ENCODE measurements at places on chromosomes 5 and 9.

- DNase-seq = no peak
Observed at GRCh38 chr5:172670005-172670402, 28.9 kb downstream of the NEURL1B start.

GRCh38 chr5:37663538-37663937 is 176.3 kb downstream of the GDNF start:
- DNase-seq = no peak

DNA sequence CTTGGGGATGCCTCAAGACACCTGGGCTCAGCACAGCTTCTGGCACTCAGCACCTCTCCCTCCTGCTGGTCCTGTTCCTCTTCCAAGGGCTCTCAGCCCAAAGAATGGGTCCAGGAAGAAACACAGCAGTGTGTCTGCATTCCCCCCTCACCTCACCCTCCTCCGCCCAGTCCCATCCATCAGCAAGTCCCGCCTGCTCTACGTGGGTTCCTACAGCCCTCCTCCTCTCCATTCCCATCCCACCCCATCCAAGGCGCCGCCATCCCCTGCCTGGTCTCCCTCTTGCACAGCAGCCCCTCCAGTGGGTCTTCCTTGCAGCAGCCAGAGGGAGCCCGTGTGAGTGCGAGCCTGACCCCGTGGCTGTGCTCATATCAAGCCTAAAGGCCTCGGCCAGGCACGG is 52.3 kb upstream of the RPL26L1 start:
- no peak for DNase-seq

- no peak for DNase-seq
Observed at GRCh38 chr9:107210775-107211174, 72.3 kb upstream of the RAD23B start.

DNA sequence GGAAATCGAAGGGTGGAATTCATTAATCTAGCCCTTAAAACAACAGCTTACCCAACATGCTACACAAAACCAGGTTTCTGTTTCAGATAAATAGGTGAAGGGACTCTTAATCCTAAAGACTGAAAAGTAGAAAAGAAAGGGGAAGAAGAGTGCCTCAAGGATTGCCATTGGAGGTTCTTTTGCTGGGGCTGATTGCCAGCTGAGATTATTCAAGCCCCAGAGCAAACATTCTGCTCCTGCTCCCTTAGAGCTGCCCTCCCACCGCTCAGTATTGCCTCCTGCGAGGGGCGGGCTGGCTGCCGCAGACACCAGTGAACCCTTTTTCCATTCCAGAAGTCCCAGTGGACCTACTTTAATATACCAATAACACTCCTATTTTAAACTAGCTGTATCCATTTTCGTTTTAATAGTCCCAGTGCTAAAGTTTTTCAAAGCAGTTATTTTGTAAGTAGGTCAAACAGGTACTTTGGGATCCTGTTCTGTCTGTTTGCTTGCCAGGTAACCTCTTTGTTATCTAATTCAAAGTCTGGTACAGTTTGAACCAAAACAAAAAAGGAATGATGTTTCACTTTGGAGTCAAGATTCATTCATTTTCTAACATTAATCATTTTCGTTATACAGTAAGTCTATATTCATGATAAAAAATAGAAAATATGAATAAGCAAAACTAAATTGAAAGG is 38.6 kb downstream of the HMGCS1 start:
- no peak for DNase-seq

- no peak for DNase-seq
Observed at GRCh38 chr9:136686534-136686793, 793 bp downstream of the AGPAT2 start.

DNA sequence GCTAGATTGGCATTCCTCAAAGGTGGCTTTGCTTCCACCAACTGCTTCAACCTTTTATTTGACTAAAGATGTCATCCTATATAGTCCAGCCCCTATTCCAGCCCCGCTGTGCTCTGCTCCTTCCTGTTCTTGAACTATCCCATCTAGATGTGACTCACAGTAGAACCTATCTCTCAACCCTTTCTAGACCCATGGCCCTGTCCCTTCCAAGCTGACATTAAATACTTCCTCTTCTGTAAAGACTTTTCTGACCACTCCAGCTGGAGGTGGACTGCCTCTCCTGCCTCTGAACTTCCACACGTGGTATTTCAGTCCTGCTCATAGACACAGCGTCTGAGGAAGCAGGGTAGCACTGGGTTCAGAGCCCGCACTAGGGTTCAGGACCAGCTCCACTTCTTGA is 32.4 kb downstream of the OSTF1 start:
- no peak for DNase-seq

- DNase-seq = no peak
Observed at GRCh38 chr5:80141681-80142080, 106.5 kb downstream of the THBS4 start.

- DNase-seq = no peak
Observed at GRCh38 chr5:459562-460272, 16.7 kb downstream of the EXOC3 start.

DNA sequence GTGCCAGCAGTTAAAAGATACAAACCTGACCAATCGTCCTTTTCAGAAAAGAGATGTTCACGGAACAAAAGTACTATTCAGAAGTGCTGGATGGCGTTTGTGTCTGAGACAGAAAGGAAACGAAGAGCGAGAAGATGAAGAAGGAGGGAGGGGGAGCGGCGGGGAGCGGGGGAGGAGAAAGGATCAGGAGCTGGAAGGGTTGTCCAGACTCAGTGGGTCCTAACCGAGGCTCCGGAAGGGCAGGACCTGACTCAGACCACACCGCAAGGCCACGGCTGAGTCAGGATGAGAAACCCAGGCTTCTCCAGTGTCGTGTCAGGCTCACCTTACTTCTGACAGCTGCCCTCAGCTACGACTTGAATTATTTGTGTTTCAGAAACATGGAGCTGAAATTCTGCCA is 46.2 kb downstream of the PAX5 start:
- no peak for DNase-seq

GRCh38 chr5:166724284-166724683 is 1567.2 kb upstream of the WWC1 start:
- DNase-seq = no peak

- DNase-seq = peak; percentile 16
Observed at GRCh38 chr5:134141331-134142050, 27.0 kb downstream of the TCF7 start.

DNA sequence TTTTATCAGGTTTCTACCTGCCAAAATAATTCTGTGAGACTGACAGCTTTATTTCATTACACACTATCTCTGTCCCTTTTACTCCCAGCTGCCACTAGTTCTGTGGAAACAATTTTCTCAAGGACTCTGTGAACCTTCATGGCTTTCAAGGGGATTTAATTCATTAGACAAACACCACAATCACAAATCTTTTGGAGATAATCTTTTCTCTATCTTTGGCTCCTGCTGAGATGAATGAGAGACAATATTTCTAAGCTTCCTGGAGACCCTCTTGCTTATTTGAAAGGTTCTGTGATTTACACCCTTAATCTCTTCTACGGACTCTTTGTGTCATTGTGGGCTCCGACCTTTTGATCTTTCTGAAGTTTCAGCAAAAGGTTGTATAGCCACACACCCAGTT is 222.6 kb downstream of the PRDM9 start:
- DNase-seq = no peak

GRCh38 chr5:151699071-151699901 is 12.6 kb upstream of the SPARC start:
- no peak for DNase-seq

DNA sequence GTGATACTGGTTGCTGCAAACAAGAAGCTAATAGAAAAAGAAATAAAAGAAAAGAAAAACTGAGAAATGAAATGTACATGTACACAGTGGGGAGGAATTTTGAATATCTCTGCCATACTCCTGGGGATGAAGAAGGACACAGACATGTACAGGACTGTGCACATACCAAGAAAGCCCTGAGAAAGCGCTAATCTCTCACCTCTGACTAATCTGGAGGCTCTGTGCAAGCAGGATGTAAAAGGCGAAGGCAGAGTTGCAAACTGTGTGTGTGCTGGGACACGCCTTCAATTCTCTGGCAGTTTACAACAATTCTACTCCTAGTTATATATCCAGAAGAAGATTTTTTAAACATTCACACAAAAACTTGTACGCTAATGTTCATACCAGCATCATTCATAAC is 211.4 kb downstream of the KIAA0825 start:
- DNase-seq = no peak

GRCh38 chr5:93637697-93638096 is 54.7 kb downstream of the NR2F1 start:
- no peak for DNase-seq

Data from erythroblast (primary cell).